GM19239 (cell line): ENCODE measurements at places on chromosomes 1 and 21.

- DNase-seq, result no peak
Measured at GRCh38 chr21:32299695-32300094, 1.0 kb downstream of the MRAP start.

GRCh38 chr1:179156026-179156425, 73.5 kb downstream of the ABL2 start:
- DNase-seq, result no peak

GRCh38 chr1:61056573-61057439, 25.6 kb upstream of the NFIA start:
- DNase-seq, result no peak

- no peak for DNase-seq
Measured at GRCh38 chr1:156859523-156860112, 701 bp upstream of the INSRR start.

- no peak for DNase-seq
Measured at GRCh38 chr1:229075217-229075616, 195.7 kb upstream of the RAB4A start.

- no peak for DNase-seq
Measured at GRCh38 chr1:36135796-36136195, 10.8 kb upstream of the COL8A2 start.

DNA sequence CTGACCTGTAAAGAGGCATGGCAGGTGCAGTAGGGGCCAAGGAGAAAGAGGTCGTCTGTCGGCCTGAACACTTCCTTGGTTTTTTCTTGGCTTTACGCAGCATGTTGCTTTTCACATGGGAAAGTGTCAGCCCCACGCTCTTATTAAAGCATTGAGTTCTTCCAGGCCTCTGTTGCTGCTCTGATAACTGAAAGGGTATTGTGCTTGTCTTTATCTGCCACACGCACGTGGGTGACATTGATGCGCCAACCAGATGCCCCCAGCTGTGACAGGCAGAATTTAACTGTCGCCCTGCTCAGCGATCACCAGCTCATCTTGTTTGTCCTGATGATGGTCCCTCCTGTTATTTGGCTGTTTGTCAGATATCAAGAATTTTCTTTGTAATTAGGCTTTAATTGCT, 76.5 kb downstream of the GALNT2 start:
- no peak for DNase-seq

GRCh38 chr1:7727809-7728471, 43.2 kb upstream of the VAMP3 start:
- DNase-seq, result no peak
